ENCODE measurements at places on chromosomes 6 and 20.

- no peak for DNase-seq
These were observed 415.0 kb downstream of the PHF3 start for GRCh38 chr6:64050590-64050989.

GRCh38 chr6:87482366-87482765, 9.6 kb downstream of the SLC35A1 start:
- no peak for DNase-seq

GRCh38 chr6:43604174-43604573, 24.9 kb downstream of the GTPBP2 start:
- peak; percentile 76 for DNase-seq

GRCh38 chr20:22582964-22583772, 1.2 kb downstream of the FOXA2 start:
- no peak for DNase-seq

DNA sequence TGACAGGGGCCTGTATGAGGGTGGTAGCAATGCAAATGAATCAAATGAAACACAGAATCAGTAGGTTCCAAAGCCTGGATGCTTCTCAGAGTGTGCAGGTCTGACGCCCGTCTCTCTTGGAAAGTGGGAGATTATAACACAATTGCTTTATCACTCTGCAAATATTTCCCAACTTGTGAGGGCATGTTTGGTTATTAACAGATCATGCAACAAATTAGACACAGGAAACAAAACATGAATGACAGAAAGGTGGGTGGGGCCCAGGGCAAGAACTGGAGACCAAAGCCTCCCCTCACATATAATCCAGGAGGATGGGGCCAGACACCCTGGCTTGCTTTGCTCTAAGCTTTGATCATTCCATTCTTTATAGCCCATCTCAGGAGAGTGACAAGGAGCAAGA, 108.6 kb upstream of the MRPS10 start:
- no peak for DNase-seq

DNA sequence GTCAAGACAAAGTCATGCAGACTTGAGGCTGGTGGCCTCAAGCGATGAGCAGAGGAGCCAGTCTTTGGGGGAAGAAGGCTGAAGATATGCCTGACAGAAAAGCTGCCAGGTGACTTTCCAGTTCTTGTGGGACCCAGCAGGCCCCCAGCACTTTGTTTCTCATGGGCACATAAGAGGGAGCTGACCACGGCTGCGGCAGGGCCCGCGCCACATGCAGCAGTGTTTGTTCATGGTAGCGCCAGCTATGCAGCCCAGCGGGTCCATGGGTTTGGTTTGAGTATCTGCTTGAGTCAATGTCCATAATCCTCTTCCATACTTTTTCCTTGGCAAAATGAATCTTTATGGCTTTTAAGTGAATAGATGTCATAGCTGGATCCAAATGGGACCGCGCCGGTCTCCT, 91.0 kb upstream of the LY86 start:
- no peak for DNase-seq

GRCh38 chr6:142728910-142729481, 216.0 kb downstream of the HIVEP2 start:
- DNase-seq, result peak; percentile 93

DNA sequence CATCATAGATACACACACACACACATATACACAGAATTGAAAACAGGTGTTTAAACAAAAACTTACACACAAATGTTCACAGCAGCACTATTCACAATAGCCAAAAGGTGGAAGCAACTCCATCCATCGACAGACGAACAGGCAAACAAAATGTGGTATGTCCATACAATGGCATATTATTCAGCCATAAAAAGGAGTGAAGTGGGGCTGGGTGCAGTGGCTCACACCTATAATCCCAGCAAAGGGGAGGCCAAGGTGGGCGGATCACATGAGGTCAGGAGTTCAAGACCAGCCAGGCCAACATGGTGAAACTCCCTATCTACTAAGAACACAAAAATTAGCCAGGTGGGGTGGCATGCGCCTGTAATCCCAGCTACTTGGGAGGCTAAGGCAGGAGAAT, 80.3 kb downstream of the CHD6 start:
- DNase-seq, result no peak

DNA sequence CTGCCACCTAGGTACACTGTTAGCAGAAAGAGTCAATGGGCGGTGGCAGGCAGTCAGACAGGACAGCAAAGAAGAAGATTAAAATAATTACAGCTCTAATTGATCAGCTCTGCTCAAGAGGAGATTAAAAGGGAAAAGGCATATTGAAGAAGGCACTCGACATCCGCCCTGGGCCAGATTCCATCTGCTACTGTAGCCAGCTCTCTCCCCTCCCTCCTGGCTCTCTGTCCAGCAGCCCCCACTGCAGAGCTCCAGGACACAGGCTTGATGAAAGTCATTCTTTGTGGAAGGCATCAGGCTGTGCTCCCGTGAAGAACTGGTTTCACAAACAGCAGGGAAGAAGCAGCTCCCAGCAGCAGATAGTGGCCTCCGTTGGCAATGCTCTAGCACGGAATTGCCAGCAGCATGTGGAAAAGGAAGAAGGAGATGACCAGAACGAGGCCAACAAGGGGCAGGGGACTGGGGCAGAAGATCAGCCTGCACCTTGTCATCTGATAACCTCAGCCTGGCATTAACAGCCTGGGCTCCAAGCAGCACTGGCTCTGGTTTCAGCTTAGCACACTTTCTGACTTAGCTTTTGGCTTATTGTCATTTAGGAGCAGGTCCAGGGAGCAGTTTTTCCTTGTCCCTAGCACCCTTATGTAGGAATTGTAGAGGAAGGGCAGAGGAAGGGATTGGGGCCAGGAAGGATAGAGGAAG, 465.9 kb downstream of the KIF16B start:
- DNase-seq, result no peak

DNA sequence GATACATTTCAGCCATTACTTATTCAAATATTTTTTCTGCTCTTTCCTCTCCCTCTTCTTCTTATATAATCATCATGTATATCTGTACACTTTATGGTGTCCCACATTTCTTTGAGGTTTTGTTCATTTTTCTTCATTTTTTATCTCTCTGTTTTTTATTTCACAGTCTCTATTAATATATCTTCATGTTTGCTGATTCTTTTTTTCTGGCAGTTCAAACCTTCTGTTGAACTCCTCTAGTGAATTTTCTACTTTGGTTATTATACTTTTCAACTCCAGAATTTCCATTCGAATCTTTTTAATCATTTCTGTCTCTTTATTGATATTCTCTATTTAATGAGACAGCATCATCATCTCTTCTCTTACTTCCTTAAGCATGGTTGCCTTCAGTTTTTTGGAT, 38.9 kb upstream of the FOXC1 start:
- no peak for DNase-seq

- no peak for DNase-seq
These were observed 7.8 kb upstream of the MRS2 start for GRCh38 chr6:24394780-24395437.

- DNase-seq, result peak; percentile 99
These were observed 177.6 kb upstream of the PHACTR1 start for GRCh38 chr6:12538881-12539357.

Measured in dermis microvascular lymphatic vessel endothelial cell (primary cell).